ENCODE measurements at places on chromosomes 7 and 10.

GRCh38 chr7:45456747-45457524 is 117.2 kb upstream of the ADCY1 start:
- no peak for DNase-seq

DNA sequence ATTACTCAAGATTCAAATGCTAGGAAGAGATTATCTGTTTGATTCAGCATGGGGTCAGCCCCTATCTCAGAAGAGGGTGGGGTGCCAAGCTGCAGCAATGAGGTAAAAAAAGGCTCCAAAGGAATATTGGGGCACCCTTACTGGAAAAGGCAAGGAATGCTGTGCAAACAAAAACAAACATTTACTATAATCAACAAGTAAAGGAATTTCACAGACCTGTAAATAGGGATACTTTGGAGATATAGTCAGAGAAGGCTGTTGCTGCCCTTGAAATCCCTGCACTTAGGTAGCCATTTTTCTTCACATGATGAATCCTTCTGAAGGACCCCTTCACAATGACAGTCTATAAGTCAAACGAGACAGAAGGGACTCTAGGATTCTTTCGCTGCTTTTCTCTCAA is 10.6 kb upstream of the ADD3 start:
- DNase-seq, result no peak

DNA sequence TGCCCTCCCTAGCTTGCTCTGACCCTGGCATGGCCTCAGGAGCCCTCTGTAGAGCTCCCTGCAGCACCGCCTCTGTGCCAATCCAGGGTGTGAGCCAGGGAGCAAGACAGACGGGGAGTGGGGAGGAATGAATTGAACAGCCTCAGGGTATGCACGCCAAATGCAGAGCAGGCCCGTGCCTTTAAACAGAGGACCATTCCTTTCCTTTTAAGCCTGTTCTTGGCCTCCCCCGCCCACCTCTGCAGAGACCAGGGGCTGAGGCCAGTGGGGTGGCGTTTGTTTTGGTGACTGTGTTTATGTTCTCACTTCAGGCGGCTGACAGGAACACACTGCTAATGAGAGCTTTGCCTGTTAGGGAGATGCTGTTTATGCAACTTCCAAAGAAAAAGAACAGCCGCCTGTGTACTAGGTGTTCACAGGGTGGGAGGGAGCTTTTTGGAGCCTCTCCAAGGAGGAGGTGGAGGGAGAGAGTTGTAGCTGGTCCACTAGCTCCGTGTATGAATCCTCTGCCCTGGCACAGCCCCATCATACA is 528.1 kb upstream of the DPP6 start:
- DNase-seq, result no peak

- no peak for DNase-seq
These were observed 7.7 kb downstream of the ZNF33B start for GRCh38 chr10:42630537-42631134.

DNA sequence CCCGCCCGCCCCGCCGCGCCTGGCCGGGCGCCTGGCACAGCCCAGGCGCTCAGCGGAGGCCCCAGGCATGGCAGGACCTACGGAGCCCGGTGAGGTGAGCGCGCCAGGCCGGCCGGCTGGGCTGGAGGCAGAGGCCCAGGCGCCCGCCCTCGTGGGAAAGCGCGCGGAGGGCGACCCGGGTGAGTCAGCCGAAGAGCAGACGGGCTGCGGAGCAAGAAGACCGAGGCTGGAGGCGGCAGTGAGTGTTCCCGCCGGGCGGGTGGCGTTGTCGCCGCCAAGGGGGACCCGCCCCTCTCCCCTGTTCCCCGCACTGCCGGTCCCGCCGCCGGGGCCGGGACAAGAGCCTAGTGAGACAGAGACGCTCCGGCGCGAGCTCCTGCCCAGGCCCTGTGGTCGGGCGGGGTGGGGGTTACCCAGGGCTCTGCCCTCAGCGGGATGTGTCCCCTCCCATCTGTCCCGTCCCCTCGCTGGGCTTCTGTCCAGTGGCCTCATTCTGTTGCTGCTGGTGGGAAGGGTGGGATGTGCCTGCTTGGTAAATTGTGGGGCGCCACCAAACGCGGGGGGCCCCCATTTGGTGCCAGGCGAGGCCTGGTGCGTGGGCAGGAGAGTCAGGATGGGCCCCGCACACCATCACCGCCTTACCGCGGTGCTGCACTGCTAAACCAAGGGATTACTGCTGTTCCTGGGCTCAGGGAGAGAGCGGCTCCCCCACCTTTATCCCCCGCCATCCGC is 17.0 kb upstream of the NODAL start:
- no peak for DNase-seq

- no peak for DNase-seq
These were observed 81.4 kb upstream of the MTPN start for GRCh38 chr7:136058546-136058945.

- no peak for DNase-seq
These were observed 9.8 kb upstream of the RALA start for GRCh38 chr7:39613577-39613976.

- DNase-seq, result no peak
These were observed 11.4 kb upstream of the RASGEF1A start for GRCh38 chr10:43278216-43278615.

DNA sequence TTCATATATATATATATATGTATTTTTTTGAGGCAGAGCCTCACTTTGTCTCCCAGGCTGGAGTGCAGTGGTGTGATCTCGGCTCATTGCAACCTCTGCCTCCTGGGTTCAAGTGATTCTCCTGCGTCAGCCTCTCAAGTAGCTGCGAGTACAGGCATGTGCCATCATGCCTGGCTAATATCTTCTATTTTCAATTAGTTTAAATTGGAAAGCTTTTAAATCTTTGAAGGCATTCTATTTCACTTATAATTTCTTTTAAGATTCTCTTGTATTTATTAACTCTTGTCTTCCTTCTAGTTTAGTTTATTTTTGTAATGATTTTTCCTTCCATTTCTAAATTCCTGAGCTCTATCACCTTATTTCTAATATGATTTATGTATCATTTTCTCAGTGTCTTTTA is 71.2 kb downstream of the TPST1 start:
- no peak for DNase-seq

Data from activated naive CD4-positive, alpha-beta T cell (primary cell).